ENCODE measurements at places on chromosomes 5 and 9.

GRCh38 chr5:158537366-158537765, 562.4 kb downstream of the EBF1 start:
- no peak for DNase-seq

- no peak for DNase-seq
Measured at GRCh38 chr9:135294836-135295235, 184.7 kb upstream of the PPP1R26 start.

- peak; percentile 95 for DNase-seq
Measured at GRCh38 chr5:36870399-36871040, 6.0 kb upstream of the NIPBL start.

- no peak for DNase-seq
Measured at GRCh38 chr5:79849486-79850315, 141.4 kb downstream of the MTX3 start.

- peak; percentile 34 for DNase-seq
Measured at GRCh38 chr5:8340739-8341344, 471.9 kb downstream of the MTRR start.
